Fibroblast of gingiva (primary cell): ENCODE measurements at places on chromosomes 11 and 22.
A peak's percentile ranks its signal among the peaks of the same experiment; 100 is the strongest.

DNA sequence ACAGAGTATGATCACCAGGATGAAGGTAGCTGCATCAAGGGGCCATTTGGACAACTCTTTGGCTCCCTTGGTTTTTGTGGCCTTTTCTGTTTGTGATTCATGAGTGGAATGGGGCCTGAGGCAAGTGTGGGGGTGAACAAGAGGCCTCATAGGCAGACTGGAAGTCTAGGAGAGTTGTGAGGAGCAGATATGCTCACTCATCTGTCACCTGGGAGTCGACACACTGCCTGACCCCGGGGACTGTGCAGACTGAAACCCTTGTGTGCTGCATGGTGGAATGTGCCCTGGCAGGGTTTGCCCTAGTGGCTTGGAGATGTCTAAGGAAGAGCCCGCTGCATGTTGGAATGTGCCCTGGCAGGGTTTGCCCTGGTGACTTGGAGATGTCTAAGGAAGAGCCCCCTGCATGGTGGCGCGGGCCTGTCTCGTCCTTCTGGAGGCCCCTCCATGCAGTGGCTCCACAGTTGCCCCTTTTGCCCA lies 60.0 kb downstream of the MED15 start:
- peak; percentile 69 for DNase-seq

- no peak for DNase-seq
Measured at GRCh38 chr11:45641961-45642360, 23.5 kb downstream of the CHST1 start.

GRCh38 chr11:70077411-70078094 lies 564 bp upstream of the ANO1 start:
- no peak for DNase-seq

DNA sequence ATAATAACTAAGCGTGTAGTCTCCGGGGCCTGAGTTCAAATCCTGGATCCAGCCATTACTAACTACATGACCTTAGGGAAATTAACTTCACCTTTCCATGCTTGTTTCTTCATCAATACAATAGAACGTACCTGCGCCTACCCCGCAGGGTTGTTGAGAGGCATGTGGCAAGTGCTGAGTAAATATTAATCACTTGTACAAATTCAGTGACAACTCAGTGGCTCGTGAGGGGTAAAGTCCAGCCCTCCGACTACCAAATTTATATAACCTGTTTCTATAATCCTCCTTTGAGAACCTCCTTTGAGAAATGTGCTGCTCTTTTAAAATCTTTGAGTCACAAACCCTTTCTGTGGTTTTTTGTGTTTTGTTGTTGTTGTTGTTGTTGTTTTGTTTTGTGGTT lies 49.8 kb downstream of the FEZ1 start:
- DNase-seq: no peak

GRCh38 chr11:117218133-117218915 lies 13.5 kb downstream of the PCSK7 start:
- DNase-seq: no peak

- no peak for DNase-seq
Measured at GRCh38 chr11:76808996-76809395, 25.8 kb downstream of the TSKU start.

DNA sequence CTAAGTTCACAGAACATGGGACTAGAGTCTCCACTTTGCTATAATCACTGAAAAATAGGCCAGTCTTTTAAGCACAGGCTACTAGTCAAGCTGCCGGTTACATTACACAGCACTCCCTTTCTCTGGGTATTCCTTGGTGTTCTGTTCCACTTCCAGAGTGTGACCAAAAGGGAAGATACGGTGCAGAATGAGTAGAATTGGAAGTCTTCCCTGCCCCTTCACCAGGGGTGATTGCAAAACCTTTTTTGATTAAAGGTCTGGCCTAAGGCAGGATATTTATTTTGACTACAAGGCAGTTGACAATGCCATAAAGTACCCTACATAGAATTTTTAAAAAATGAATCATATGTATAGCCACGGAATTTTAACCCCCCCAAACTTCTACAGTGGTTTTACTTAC lies 59.6 kb upstream of the ADORA2A start:
- peak; percentile 65 for DNase-seq

- DNase-seq: peak; percentile 49
Measured at GRCh38 chr22:27129266-27129665, 471.9 kb downstream of the MIAT start.

DNA sequence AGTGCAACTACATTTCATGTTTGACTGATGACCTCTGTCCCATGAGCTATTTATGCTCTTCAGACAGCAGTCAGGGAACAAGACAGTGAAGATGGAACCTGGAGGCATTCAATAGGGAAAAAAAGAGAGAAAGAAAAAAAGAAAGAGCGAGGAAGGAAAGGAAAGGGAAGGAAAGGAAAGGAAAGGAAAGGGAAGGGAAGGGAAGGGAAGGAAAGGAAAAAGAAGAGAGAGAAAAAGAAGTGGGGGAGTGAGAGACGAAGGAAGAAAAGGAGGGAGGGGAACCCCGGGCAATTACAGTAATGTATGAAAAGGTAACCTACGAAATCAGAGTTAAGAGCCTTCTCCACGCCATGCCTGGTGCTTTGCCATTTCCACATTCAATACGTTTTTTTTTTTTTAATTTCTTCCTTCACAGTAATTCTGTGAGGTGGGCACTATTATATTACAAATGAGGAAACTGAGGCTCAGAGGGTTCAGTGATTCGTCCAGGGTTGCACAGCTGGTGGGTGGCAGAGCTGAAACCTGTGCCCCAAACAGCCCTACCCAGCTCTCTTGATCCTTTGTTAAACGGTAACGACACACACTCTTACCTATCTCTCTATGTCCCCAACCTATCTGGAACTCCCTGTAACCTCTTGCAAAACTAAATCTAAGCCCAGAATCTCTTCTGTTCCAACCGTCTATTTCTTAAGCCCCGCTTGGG lies 39.3 kb downstream of the ETS1 start:
- DNase-seq: no peak

- no peak for DNase-seq
Measured at GRCh38 chr11:91761406-91762025, 463.1 kb upstream of the FAT3 start.

- no peak for DNase-seq
Measured at GRCh38 chr11:132790971-132791370, 741.3 kb downstream of the OPCML start.

DNA sequence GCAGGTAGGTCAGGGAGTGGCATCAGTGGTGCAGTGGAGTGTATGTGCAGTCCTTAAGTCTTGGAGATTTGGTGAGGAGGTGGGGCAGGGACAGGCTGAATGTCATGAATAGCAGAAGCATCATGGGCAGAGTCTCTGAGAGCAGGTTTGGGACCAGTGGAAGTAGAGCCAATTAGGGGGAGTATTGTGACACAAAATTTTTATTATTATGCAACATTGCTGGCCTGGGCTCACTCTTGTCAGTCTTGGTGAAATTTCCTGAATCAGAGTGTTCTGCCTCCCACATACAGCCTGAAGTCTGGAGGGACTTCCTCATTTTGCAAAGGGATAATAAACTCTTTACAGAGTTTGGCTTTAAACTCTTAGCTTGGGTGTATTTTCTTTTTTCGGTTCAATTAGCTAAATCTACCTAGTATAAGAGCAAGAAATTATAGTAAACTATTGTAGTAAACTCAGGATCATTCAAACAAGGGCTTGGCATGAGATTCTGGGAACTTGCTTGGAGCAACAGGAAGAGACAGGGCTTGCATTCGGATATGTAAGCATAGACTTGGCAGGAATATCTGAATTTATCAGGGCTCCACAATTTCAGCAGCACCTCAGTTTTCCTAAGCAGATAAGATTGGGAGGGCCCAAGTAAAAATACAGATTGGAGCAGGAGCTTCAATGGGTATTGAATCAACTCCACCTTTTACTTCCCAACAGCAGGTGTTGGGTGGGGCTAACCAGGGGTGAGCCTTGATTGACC lies 67.7 kb downstream of the FDX1 start:
- no peak for DNase-seq

- no peak for DNase-seq
Measured at GRCh38 chr11:124804884-124805283, 4.7 kb upstream of the MSANTD2 start.

DNA sequence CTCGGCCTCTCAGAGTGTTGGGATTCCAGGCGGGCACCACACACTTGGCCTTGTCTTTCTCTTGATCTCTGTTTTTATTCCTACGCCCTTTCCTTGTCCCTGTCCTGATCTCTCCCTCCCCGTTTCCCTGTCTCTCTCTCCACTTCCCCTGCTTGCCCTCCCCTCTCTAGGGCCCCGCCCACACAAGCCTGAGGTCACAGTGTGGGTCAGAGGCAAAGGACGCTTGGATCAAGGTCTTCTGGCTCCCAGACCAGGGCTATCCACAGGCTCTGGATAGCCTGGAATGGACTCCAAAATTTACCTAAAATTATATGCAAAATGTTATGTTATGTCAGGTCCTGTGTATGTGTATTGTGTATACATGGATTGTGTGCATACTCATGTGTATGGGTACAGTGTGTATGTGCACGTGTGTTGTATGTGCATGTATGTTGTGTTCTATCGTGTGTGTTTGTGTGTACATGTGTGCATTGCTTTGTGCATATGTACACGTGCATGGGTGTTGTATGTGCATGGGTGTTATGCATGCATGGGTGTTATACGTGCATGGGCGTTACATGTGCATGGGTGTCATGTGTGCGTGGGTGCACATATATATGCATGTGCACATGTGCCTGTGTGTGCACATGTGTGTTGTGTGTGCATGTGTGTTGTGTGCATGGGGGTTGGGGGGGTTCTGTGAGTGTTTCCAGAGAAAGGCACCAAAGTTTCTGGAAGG lies 38.3 kb downstream of the TP53I11 start:
- no peak for DNase-seq

DNA sequence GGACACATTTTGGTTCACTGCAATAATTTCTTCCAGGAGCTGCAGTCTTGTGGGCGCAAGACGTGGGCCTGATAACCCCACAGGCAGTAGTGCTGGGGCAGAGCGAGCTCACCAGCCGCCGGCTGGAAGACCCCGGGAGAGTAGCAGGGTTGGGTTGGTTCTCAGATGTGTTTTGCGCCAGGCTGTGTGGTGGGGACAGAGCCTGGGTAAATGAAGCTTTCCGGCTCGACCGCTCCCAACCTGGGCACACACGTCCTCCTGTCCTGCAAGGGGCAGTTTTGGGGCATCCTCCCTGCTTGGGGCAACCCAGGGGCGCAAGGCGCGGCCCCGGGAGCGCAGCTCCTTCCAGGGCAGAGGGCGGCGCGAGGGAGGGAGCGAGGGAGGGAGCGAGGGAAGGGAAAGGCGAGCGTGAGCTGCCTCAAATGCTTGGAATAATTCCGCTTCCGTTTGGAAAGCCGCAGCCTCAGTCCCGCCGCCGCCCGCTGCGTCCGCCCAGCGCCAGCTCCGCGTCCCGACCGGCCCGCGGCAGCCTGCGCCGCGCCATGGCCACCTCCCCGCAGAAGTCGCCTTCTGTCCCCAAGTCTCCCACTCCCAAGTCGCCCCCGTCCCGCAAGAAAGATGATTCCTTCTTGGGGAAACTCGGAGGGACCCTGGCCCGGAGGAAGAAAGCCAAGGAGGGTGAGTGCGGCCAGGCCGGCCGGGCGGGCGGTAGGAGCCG lies at the start of gene PARVA:
PARVA (plus strand) TSS at position 466 of the 718 bp plus-strand sequence; CDS start at position 543, 77 bp downstream.
- peak; percentile 84 for DNase-seq

GRCh38 chr11:76978239-76978638 lies 56.0 kb upstream of the B3GNT6 start:
- DNase-seq: no peak

DNA sequence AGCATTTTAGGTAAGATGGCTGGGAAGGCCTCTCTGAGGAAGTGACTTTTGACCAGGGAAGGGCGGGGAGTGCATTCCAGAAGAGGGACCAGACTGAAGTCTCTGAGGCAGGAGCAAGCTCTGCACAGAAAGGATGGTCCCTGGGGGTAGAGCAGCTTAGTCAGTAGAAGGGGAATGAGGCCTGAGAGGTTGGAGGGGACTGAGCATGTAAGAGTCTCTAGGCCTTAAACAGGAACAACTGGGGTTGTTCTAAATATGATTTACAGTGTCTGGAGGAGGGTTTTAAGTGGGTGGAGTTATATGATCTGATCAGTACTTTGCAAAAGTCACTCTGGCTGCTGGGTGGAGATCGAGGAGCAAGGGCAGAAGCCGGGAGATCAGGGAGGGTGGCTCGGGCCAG lies 31.7 kb upstream of the TEF start:
- no peak for DNase-seq

GRCh38 chr11:32918427-32918826 lies 25.8 kb downstream of the QSER1 start:
- DNase-seq: no peak

DNA sequence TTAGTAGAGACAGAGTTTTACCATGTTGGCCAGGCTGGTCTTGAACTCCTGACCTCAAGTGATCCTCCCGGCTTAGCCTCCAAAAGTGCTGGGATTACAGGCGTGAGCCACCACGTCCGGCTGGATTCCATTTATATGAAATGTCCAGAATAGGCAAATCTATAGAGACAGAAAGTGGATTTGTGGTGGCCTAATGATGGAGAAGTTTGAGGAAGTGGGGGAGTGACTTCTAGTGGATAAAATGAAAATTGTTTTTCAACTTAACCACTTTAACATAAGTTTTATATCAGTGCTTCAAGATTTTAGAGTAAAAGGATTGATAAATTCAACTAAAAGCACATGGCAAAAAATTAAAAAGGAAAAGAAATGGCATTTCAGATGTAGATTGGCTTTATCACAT lies 66.2 kb downstream of the HIPK3 start:
- no peak for DNase-seq

DNA sequence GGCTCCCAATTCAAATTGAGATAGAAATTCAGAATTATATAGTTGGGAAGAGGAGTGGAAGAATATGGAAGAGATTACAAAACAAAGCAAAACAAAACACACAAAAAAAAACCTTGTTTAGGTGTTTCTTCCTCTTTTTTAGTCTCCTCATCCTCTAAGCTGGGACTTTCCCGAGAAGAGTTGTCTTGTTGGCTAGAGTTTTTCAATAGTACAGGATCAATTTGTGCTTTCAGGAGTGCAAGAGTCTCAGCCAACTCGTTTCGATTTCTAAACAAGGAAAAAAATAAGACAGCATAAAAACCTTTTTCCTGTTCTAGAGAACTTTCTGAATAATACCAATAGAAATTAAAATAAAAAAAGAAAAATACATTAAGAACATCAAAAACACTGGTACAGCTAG lies 87.8 kb upstream of the CLNS1A start:
- no peak for DNase-seq
